MCF 10A (cell line): ENCODE measurements at places on chromosomes 11 and 22.

- DNase-seq, result peak; percentile 79
Measured at GRCh38 chr11:14980854-14981253, 8.7 kb upstream of the CALCA start.

DNA sequence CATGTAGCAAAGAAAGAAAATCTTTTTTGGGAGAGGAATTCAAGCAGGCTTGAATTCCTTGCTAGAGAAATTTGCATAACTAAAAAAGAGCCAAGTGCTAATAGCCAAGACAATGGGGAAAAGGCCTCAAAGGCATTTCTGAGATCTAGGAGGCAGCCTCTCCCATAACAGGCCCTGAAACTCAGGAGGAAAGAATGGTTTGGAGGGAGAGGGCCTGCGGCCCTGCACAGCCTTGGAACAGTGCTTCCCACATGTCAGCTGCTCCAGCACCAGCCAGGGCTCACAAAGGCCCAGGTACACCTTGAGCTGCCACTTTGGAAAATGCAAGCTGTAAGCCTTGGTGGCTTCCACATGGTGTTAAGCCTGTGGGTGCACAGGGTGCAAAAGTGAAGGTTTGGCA is 55.5 kb upstream of the TSPAN18 start:
- DNase-seq, result no peak

DNA sequence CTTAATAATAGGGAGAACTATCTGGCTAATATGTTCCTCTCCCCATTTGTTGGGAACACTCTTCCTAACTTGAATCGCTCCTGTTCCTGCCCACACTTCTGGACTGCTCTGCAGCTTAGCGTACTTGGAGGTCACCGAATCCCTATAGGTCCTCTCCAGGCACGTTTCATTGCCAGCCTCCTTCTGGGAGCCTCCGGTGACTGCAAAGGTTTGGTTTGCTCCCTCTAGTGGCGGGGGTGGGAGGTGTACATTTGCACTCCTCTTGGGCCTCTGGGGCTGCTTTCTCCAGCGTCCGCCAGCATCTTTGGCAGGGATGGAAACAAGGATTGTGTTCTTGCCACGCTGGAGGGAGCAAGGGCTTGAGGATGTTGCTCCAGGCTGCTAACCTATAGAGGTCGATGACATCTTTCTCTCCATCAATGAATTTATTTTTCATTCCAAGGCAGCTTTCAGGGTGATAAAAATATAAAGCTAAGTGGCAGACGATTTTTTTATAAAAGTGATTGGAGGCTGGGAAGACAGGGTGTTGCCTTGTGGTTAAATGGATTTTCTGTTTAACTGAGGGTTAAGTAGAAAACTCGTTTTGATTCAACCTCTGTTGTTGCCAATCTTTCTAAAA is 48.7 kb downstream of the TSPAN18 start:
- DNase-seq, result peak; percentile 74

- DNase-seq, result peak; percentile 48
Measured at GRCh38 chr11:120773501-120774031, 250.3 kb upstream of the TBCEL start.

DNA sequence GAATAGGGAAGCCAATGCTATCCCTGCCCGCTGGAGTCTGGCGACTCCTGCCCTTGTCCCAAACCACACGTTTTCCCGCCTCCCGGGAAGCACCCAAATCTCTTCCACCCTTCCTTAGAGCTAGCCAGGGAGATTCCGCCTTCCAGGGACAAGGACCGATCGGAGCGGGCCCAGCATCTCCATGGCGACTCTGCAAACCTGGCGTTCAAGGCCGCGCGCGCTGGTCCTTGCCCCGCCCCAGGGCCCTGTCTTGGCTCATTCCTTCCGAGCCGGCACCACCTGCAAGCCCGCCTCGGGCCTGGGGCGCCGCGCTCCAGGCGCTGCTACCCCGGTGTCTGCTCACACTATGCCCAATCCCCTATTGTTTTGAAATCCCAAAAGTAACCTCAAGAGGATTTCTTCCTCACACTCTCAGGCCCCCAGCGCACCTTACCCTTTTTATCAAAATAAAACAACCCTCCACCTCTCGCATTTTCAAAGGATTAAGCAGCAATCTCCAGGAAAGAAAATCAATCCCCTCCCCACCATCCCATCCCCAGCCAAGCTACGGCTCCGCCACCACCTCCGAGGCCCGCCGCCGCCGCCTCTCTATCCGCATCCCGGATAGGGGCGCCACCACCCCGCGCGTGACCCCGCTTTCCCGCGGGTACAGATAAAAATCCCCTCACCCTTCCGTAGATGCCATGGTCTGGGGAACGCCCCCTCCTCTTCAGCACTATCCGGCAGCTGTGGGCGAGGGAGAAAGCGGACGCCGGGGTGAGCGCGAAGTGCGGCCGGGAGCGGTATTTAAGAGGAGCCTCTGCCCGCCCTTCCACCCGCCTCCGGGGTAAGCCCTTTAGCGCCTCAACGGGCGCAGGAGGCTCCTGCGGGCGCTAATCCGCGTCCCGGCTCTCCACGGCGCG is 825 bp downstream of the SLC1A2 start:
- no peak for DNase-seq

DNA sequence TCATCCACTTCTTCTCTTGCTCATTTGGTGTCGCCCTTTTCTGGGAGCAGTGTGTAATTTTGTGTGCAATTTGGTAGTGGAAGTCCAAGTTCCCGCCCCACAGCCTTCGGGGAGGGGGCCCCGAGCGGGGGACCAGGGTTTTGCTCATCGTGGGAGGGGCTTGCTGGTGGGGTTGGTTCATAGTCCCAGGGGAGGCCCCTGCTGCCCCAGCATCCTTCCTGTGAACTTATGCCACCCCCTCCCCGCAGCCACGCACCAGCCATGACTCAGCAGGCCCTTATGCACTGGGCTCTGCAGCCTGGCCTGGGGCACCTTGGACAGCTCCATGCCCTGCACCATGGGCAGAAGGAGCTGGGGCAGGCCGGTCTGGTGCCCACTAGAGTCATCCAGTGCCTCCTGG is 1183.6 kb downstream of the BRD1 start:
- DNase-seq, result no peak

DNA sequence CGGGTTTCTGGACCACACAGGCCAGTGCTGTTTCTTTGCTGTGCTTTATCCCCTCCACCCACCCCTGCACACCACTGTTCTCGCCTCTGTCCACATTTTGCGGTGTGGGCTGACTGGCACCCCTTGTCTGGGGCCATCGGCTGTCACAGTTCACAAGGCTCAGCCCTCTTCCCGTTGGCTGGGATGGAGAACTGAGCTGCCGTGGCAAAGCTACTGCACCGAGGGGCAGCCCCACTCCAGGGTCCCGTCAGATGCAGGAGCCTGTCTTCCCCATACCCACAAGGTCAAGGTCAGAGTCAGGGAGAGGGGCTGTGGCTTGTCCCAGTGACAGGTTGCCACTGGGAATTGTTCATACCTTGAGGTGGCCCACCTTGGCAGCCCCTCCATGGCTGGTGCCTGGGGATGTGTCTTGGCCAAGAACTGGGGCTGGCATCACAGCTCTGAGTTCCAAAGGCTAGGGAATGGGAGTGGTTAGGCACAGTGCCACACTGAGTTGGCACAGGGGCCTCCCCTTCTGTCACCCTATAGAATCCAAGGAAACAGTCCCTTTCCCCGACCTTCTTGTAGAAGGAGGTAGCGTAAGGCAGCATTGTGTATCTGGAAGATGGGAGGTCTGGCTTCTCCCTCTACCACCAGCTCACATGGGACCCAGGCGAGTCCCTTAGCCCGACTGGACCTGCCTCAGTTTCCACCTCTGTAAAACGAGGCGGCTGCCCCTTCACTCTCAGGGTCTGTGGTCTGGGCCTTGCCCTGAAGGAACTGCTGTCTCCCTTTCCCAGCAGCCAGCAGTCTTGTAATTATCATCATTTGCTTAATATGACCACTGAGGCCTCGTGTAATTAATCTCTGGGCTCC is 3.4 kb downstream of the GRK2 start:
- no peak for DNase-seq

- DNase-seq, result no peak
Measured at GRCh38 chr11:94025690-94026394, 4.7 kb downstream of the HEPHL1 start.

- DNase-seq, result peak; percentile 73
Measured at GRCh38 chr22:24938741-24939341, 7.7 kb downstream of the LHFPL7 start.

DNA sequence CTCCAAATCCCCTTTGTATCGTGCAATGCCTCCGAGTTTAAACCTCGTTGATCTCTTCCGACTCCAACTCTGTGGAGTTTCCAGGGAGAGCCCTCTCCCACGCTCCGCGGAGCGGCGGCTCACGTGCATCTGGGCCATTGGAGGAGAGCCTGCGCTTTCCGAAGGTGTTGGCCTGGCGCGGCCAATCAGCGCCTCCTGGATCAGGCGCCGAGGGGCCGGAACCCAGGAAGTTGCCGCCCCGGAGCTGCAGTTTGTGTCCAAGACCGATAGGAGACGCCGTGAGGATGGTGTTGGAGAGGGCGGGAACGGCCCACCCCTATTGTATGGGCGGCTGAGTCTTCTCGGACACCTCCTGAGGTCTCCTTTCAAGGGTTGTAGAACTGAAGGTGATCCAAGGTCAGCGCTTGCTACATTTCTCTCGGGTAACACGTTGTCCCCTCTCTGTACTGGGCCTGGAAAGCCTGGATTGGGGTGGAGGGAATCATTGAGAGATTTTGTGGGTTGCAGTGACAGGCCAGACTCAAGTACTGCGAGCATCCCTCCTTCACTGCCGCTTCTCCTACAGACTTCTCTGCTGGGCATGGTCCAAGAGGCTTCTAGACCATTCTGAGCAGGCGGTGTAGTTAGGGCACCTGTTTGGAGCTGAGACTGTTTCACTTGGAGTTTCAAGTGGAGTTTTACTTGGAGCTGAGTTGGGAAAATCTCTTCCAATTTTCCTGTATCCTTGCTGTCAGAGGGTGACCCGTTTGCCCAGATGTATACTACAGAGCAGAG is 1.7 kb downstream of the ADAMTS15 start:
- no peak for DNase-seq

GRCh38 chr11:121467471-121467870 is 14.7 kb upstream of the SORL1-AS1 start:
- no peak for DNase-seq

DNA sequence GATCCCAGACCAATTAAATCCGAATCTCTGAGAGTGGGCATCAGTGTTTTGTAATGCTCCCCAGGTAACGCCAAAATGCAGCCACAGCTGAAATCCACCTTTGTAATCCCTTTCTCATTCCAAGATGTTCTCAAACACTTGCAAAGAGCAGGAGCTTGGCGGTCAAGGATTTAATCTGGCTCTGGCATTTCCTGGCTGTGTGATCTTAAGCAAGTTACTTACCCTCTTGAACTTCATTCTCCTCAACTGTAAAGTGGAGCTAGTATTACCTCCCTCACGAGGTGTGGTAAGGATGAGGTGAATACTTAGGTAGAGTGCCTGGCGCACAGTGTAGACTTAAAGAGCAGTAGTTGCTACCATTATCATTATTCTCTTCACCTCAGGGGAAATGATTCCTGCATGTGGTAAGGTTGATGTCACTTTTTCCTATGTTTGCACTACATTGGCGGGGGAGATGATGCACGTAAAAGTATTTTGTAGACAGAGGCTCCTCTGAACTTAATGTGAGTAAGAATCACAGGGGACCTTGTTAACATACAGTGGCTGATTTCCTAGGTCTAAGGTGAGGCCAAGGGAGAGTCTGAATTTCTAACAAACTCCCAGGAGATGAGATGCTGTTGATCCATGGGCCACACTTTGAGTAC is 210.4 kb upstream of the PITPNB start:
- no peak for DNase-seq

DNA sequence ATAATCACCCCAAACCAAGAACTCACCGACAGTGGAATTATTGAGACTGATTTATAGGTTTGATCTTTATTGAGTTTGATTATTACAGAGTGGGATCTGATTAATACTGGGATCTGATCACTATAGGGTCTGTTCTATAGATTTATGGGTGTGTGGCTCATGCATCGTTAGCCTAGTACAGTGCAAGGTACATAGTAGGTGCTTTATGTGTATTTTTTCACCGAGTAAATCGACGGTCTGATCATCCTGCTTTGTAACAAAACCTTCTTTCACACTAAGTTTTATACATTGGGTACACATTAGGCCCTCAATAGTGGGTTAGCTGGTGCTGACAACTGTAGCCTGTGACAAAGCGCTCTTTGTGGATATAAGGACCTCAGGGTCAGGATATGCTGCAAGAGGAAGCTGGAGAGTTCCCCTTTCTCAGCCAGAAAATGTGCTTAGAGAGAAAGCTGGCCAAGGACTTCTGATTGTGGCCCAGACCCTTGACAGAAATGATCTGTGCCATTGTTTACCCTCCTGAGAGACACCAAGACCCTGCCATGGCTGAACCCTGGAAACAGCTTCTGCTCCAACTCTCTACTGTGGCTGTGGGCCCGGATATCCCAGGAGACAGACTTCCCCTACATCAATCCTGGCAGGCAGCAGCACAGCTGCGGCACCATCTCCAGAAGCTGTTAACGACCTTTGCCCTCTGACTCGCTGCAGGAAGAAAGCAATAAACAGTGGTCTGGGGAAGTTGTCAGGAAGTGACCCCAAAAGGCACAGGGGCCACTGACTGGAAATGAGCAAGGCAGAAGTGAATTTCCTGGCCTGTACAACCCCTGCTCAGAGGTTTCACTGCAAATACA is 16.1 kb upstream of the TPP1 start:
- no peak for DNase-seq

DNA sequence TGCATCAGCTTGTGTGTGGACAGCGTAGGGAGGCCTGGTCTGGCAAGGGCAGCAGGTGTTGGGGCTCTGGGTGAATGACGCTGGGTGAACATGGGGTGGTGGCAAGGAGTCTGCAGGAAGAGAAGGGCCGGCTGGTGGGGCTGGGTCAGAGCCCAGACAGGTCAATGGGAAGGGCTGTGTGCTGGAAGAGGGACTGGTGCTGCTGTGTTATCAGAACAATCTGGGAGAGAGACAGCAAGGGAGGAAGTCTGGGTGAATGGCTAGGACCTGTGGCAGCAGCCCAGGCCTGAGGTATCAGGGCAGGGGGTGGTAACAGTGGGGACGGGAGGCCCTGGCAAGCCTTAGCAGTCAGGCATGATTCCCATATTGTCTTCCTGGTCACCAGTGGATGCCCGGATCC is 206.7 kb downstream of the SNX19 start:
- no peak for DNase-seq

- DNase-seq, result peak; percentile 81
Measured at GRCh38 chr22:35838855-35839576, 121.3 kb downstream of the APOL5 start.

DNA sequence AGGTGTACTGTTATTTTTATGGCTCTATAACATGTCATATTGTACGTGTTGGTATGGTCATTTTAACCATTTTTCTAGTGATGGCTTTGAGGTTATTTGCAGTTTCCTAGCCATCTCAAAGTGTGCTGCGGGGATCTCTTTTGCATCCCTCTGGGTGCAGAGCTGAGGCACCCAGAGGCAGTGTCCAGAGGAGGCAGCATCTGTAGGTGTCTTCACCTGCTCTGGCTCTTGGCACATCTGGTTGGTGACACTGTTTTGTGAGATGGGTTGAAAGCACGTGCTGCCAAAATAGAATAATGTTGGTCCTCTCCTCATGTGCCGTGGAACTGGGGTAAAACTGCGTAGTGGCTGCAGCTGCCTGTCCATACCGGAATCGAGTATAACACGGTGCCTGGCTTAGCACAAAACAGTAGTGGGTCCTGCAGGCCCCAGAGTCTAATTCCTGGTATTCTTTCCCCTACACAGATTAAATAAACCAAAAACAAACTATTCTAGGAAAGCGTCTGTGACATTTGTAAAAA is 12.9 kb downstream of the NEAT1 start:
- peak; percentile 25 for DNase-seq

GRCh38 chr11:34641456-34641855 is 20.6 kb downstream of the EHF start:
- DNase-seq, result peak; percentile 41

- no peak for DNase-seq
Measured at GRCh38 chr11:10663990-10664389, 29.6 kb downstream of the IRAG1 start.
